ENCODE measurements at places on chromosomes 12 and 14.

DNA sequence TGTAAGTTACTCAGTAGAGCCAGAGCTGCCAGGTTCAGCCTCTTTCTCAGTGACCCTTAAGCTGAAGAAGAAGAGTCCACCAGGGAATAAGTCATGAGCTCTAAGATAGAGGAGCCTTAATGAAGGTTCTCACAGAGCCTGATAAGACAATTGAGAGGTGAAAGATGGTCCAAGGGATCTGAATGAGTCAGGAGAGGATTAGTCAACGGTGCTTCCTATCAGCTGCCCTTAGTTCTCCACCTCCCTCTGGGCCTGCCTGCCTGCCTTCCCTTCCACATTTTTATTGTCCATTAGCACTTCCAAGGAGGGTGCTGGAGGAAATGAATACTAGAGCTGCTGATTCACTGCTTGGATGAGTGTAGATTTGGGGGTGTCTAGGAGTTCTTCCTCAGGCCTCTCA, 161.7 kb upstream of the RMST start:
- DNase-seq = no peak

- DNase-seq = no peak
These were observed 82.0 kb upstream of the SFSWAP start for GRCh38 chr12:131628766-131629448.

GRCh38 chr12:127962303-127962702, 304.7 kb upstream of the TMEM132C start:
- DNase-seq = no peak

DNA sequence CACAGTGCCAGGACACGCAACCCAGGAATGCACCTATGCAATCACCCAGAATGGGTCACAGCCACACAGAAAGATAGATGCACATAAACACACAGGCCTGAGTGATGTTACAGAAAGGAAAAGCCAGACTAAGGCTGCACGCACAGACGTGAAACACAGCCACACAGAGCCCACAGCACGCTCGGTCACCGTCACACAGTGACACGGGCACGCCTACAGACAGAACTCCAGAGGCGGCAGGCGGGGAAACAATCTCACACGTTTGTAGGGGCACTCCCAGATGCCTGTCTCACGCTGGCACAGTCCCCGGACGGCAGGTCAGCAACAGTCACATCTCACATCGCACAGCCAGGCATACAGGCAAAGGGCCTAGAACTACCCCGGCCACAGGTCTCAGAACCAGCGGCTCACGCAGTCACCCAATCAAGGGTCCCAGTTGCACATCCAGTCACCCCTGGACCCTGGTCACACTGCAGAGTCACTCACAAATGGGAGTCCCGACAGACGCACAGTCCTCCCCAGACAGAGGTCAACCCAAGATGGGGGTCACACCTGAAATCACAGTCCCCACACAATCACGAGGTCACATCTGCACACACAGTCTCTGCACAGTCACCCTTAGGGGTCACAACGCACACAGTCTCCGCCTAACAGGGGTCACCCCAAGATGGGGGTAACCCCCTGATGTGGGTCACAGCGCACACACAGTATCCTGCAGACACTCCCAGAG, 790 bp downstream of the SSH1 start:
- no peak for DNase-seq

DNA sequence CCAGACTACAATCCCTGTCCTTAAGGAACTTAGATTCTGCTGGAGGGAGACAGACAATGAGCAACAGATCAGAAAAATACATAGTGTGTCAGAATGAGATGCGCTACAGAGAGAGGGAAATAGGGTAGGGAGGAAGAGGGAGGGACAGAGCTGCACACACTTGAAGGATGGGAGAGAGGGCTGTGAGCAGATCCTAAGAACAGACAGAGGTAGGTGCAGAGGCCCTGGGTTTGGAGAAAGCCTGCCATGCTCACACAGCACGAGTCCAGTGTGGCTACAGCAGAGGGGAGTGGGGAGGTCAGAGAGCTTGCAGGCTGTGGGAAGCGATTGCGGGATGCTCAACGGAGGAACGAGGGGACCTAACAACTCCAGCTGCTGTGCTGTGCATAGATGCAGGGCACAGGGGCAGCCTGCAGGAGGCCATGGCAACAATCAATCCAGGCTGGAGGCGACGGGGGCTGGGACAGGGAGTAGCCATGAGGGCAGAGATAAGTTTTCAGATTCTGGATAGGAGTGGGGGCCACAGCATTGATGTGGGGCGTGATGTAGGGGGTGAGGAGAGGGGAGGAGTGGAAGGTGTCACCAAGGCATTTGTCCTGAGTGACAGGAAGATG, 20.7 kb downstream of the FAIM2 start:
- DNase-seq = no peak

DNA sequence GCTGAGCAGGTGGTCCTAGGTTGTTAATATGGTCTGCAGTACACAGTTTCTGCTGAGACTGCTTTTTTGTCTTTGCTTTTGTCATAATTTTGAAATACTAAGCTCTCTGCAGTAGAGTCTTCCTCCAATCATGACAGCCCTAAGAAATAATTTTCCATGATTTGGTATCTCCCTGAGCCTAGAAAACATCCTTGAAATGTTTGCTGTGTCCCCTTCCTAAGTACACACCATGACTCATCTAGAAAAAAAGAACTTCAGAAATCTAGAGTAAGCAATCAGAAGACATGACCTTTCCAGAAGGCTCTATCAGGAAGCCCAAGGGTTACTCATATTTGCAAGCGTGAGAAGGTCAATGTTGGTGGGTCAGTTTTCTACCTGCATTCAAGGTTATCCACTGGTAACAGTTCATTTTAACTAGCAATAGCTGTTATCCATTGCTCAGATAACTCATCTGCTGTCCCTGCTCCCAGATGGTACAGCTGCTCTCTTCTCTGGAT, 16.4 kb downstream of the DAD1 start:
- DNase-seq = no peak

DNA sequence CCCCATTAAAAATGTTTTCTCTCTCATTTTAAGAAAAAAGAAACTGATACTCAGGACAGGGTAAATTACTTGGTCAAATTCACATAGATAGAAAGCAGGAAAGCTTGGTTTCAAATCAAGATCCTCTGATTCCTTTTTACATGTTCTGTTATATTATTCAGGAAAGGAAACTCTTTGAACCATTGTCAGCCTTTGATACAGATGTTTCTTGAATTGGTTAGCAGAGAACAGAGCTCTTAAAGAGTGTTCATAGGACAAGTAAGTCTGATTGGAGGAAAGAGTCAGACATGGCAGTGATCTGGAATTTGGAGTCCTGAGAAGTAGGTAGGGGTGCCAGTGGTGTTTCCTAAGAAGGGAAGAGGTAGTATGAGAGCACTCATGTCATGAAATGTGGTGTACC, 165.2 kb upstream of the BCL2L14 start:
- DNase-seq = no peak

DNA sequence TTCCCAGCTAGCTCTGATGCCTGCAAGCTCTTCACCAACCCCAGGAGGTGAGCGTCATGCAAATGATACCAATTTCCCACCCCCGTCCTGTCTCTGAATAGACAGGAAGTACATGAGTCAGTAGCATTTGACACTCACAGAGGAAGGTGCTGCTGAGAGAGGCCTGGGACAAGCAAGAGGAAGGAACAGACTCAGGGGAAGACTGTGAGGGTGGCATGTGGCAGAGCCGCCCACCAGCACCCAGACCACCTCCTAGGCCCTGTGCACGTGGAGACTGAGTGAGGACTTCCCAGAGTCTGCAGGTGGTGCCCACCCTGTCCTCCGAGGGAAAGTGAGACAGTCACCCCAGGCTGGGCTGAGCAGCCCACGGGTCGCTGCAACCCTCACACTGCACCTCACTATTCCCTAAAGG, 199.5 kb upstream of the SFSWAP start:
- DNase-seq = no peak

GRCh38 chr12:39586816-39587215, 32.8 kb downstream of the ABCD2 start:
- DNase-seq = no peak

- DNase-seq = no peak
These were observed 24.2 kb downstream of the TRAFD1 start for GRCh38 chr12:112149596-112149995.

GRCh38 chr14:98803196-98803595, 468.8 kb downstream of the BCL11B start:
- DNase-seq = no peak

GRCh38 chr14:24390701-24391468, 7.9 kb upstream of the NYNRIN start:
- no peak for DNase-seq

GRCh38 chr14:81263777-81264410, 43.1 kb upstream of the GTF2A1 start:
- no peak for DNase-seq

DNA sequence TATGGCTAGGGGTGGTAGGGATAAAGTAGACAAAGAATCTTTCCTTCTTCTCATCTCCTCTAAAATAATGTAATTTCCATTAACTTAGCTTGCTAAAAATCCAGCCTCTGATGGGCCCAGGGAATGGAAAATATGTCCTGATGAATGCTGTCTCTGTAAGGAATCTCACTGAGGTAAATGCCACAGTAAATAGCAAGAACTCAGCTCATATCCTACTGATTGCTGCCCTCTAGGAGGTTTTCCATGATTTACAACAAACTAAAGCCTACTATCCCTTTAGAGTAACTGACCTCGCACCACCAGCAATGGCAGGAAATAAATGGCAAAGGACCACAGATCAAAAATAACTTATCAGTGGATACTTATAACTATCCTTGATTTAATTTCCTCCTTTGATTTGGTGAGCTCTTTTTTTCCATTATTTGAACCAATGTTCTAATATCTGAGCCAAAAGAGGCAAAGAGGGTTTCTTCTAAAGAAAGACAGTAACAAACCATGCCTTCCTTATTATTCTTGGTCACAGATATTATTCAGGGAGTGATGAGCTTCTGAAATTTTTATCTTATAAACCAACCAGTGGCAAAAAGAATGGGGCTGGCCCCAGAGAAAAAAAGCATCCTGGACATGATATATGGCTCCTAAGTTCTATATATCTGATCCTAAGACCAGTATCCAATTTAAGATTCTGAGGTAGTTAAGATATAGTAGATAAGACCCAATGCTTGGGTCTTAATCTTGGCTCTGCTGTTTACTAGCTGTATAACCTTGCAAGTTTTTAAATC, 43.8 kb downstream of the SENP1 start:
- DNase-seq = no peak

DNA sequence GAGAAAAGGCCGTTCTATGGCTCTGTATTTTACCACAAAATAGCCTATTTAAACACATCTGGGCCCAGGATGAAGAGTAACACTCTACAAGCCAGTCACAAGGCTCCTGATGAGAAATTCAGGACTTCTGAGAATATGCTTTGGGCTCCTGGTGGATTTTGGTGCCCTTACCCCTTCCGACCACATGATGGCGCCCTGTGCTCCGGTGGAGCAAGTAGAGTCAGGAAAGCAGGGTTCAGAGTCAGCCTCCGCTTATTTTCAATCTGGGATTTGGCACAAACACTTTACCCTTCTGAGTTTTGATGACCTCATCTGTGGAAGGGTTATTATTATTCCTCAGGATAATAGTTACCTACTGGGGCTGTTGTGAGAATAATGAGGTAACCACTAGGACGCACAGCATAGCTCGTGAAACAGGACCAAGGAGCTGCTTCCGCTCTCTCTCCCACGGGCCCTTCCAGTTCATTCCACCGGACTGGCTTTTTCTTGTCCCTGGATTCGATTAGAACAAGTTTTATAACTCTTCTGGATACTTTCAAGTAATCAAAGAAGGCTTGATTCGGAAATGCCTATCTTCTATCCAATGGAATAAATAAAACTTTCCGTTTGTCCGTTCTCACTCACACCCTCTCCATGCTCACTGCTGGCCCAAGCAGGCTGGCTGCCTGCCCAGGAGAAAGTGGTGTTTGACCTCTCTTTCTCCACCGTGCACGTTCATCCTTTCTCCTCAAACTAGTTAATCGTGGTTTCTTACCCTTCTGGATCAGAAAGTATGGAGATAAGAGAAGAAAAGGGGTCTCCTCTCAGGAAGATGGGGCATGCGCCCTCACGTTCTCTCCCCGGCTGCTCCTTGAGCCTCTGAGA, 104.6 kb downstream of the GALC start:
- no peak for DNase-seq

- DNase-seq = no peak
These were observed 201.5 kb upstream of the CAND1 start for GRCh38 chr12:67067453-67068203.

GRCh38 chr12:50936821-50937530, 15.4 kb upstream of the HIGD1C start:
- DNase-seq = no peak
